ENCODE measurements at places on chromosomes 2 and 18.

GRCh38 chr2:43074592-43075053 is 151.8 kb downstream of the ZFP36L2 start:
- DNase-seq = no peak

GRCh38 chr2:233448220-233448559 is 93.9 kb downstream of the DGKD start:
- no peak for DNase-seq

DNA sequence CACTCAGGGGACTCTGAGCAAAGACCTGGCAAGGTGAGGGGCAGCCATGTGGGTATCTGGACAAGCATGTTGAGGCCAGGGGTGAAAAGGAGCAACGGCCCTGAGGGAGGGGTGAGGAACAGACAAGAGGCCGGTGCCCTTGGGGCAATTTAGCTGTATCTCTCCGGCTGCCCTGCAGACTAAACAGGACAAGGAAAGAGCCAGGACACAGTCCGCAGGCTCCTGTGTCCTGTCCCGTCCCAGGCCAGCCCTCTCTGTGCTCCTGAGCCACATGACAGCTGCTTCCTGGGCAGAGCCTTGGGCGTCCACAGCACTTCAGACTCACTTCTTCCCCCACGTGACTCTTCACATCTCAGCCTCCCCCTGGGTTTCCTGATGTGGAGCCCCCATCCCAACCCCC is 206.1 kb downstream of the KLHL29 start:
- no peak for DNase-seq

DNA sequence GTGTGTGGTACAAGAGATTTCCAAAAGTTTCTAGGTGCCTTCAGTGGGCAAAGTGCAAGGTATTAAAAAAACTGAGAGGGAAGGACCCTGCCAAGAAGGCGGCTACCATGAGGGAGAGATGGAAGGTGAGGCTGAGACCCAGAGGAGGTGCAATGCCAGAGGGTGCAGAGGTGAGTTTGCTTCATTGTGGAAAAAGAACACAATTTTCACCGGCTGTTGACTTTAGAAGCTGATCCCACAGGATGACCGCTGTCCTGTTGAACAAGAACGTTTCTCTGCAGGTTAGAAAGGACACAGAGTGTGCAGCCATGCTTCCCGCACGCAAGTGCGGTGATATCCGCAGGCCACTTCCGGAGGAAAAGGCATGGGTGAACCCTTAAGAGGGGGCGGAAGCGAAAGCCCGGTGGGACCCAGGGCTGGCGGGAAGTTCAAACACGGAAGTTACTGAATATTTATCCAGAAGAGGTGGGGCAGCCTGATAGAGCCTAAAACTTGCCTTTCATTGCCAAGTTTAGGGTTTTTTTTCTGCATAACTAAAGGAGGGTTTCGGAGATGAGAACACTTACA is 16.6 kb downstream of the SP110 start:
- DNase-seq = no peak

GRCh38 chr2:171098607-171099006 is 62.1 kb downstream of the TLK1 start:
- DNase-seq = no peak

DNA sequence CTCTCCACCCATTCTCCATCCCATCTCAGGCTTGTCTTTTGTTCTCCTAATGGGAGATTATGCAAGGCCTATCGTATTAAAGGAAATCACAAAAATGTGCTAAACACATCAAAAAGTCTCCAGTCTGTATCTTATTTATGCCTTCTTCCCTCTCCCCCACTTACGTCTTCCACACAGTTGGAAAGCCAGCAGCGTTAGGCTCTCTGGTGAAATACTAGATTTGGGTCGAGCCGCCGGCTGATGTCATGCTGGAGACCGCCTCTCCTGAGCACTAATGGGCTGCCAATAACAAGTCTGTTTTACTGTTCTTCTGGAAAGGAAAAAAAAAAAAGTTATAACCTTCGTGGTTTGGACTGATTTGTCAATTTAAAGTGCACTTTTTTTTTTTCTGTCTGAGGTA is 182.7 kb upstream of the SIX2 start:
- DNase-seq = no peak

DNA sequence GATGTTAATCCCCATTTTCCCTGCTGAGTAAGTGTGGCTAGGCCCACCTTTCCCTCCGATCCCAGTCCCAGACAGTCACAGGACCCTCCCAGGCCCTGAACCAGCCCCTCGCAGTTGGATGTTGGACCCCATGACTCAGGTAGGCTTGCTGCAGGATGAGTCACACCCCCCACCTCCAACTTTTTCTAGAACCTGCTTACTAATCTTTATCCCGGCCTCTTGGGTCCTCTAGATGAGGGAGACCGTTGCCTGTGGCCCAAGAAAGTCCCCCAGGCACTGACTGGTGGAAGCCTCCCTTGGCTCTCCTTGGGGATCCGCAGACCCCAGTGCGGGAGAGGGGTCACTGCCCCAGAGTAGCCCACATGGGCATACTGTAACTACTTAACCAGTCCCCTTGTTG is 98.5 kb downstream of the SMAD7 start:
- DNase-seq = no peak

GRCh38 chr2:26572591-26572990 is 68.6 kb downstream of the CIB4 start:
- DNase-seq = no peak

GRCh38 chr2:226835420-226835795 is 446 bp upstream of the RHBDD1 start:
- no peak for DNase-seq

- no peak for DNase-seq
Observed at GRCh38 chr2:118755901-118756300, 91.5 kb downstream of the EN1 start.

DNA sequence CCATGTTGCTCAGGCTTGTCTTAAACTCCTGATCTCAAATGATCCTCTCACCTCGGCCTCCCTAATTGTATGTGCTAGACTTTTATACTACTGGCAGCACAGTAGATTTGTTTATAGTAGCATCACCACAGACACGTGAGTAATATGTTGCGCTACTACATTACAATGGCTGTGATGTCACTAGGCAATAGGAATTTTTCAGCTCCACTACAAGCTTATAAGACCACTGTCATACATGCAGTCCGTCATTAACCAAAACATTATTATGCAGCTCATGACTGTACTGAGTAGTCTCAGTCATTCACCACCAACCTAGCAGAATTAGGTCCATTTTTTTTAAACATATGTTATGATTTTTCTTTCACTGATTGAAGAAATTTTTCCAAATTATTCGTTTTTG is 398.9 kb downstream of the DCC start:
- DNase-seq = no peak

- no peak for DNase-seq
Observed at GRCh38 chr2:124145982-124146381, 120.9 kb downstream of the CNTNAP5 start.

- no peak for DNase-seq
Observed at GRCh38 chr18:49725809-49726674, 87.3 kb downstream of the ACAA2 start.

GRCh38 chr2:51888120-51888519 is 856.2 kb upstream of the NRXN1 start:
- DNase-seq = no peak

- DNase-seq = no peak
Observed at GRCh38 chr18:22113144-22113844, 56.1 kb upstream of the GATA6 start.

- no peak for DNase-seq
Observed at GRCh38 chr2:234911271-234911670, 40.5 kb upstream of the SH3BP4 start.

DNA sequence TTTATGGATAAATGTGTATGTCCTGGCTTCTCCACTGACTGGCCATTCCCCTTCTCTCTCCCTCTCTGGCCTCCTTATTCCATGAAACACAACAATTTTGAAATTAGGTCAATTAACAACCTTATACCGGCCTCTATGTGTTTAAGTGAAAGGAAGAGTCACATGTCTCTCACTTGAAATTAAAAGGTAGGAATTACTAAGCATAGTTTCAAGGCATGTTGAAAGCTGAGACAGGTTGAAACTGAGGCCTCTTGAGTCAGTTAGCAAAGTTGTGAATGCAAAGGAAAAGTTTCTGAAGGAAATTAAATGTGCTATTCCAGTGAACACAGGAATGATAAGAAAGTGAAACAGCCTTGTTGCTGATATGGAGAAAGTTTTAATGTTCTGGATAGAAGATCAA is 69.7 kb downstream of the ADAM23 start:
- DNase-seq = no peak

DNA sequence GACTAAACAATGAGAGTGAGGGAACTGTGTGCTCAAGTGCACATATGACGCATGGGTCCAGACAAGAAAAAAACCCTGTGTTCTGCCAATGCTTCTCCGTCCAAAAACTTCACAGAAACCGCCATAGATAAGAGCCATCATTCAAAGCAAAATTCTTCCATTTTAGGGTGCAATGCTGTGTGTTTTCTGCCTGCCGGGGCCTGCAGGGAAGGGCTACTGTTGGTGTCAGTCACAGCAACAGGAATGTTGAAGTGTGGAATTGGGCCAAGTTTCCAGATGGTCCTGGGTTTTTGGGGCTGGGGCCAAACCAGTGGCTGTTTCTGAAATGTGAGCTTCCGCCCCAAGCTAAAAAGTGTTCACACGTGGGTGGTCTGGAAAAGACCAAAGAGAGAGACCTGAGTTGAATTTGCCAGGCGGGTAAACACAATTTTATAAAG is 677 bp upstream of the MC2R start:
- DNase-seq = no peak

Measured in activated T-cell treated with anti-CD3 and anti-CD28 coated beads, Interleukin-2, amount 50 U/mL, for 1 hour (primary cell).